Left ventricle myocardium inferior (tissue), 1 donor: ENCODE measurements at places on chromosomes 5 and 9. TPM values are rescaled to one million over a fixed set of nuclear protein-coding genes. Genes with fewer than 3 reads are reported as not detected.

Gene BAAT
- not detected for total RNA-seq

GRCh38 chr9:114115654-114116125 lies 16.6 kb upstream of the KIF12 start:
- DNase-seq, result no peak

GRCh38 chr5:59189472-59190244 lies 606.8 kb downstream of the RAB3C start:
- DNase-seq, result no peak

DNA sequence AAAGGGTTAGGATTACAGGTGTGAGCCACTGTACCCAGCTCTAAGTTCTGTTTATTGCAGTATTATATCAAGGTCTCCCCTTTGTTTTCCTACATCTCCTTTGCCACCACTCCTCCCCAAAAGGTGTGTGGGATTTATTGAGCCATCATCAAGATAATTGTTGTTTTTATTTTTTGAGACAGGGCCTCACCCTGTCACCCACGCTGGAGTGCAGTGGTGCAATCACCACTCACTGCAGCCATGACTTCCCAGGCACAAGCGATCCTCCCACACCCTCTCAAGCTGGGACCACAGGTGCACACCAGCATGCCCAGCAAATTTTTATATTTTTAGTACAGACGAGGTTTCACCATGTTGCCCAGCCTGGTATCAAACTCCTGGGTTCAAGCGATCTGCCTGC lies 24.6 kb downstream of the SLC31A1 start:
- no peak for DNase-seq

Gene INPP5E
- total RNA-seq, result 10.6 TPM
